CD4-positive, CD25-positive, alpha-beta regulatory T cell (primary cell): ENCODE measurements at places on chromosomes 6 and 20. TPM values are rescaled to one million over a fixed set of nuclear protein-coding genes. Genes with fewer than 3 reads are reported as not detected.

Gene CLPSL1
- not detected for total RNA-seq

GRCh38 chr20:61951695-61952533 lies 113.8 kb downstream of the TAF4 start:
- H3K36me3 ChIP-seq = no peaks in the 10 kb centered on the region
- no peaks in the 10 kb centered on the region for H3K27me3 ChIP-seq
- H3K27ac ChIP-seq = no peak overlapping the region
- H3K4me3 ChIP-seq = no peak overlapping the region
- H3K4me1 ChIP-seq = no peaks in the 10 kb centered on the region
- DNase-seq = no peak

Gene SGK2
- 1.7 TPM for total RNA-seq

DNA sequence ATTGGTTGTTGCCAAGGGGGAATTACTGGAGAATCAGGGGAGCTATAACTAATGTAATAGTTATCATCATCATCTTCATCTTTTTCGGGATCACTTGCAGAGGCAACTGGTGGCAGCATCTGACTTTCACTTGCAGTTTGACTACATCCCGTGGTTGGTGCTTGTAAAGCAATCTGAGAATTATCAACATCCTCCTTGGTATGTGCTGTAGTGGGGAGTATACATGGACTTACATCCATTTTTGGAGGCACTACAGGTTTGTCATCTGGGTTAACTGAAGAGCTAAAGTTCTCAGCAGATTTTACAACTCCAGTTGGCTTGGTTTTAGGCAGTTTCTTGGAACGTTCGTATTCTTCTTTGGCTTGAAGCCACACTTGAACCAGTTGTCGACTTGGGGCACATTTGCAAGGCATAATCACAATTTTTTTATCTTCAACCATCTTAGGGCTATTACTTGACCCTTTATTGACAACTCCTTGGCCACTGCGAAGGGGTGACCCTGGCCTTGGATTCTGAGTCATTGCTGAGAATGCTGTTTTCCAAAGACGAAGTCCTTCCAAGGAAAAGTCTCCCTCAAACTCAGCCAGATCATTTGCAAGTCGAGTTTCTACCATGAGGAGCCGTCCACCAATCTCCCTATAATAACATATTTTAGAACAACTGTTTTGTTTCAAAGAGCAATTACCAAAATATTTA lies 115.5 kb downstream of the REV3L start:
- no peaks in the 10 kb centered on the region for H3K4me1 ChIP-seq
- peaks cover 5% of the 10 kb centered on the region for H3K36me3 ChIP-seq
- no peaks in the 10 kb centered on the region for H3K27me3 ChIP-seq
- no peak for DNase-seq

- H3K4me1 ChIP-seq = peaks cover 73% of the 10 kb centered on the region
- no peak for DNase-seq
- H3K36me3 ChIP-seq = peaks cover 50% of the 10 kb centered on the region
- H3K4me3 ChIP-seq = peak overlapping the region; percentile 87
- peak overlapping the region; percentile 90 for H3K27ac ChIP-seq
- no peaks in the 10 kb centered on the region for H3K27me3 ChIP-seq
Observed at GRCh38 chr20:53579581-53580375, 13.9 kb downstream of the ZNF217 start.

Gene WFDC12
- total RNA-seq = not detected

Gene CALHM5
- total RNA-seq = 0.10 TPM

Gene OR2J1
- not detected for total RNA-seq

Gene RIPOR2
- 364 TPM for total RNA-seq

Gene PLCB4
- total RNA-seq = 0.94 TPM

- H3K36me3 ChIP-seq = no peaks in the 10 kb centered on the region
- H3K4me3 ChIP-seq = no peak overlapping the region
- no peak for DNase-seq
- H3K4me1 ChIP-seq = no peaks in the 10 kb centered on the region
Observed at GRCh38 chr20:63115651-63116411, 100.1 kb downstream of the YTHDF1 start.

Gene PKIB
- 0.62 TPM for total RNA-seq

Gene HTR1E
- not detected for total RNA-seq

Gene TP53TG5
- total RNA-seq = not detected

Gene PSMA7
- total RNA-seq = 172 TPM

Gene COL21A1
- total RNA-seq = not detected

GRCh38 chr20:25723975-25724374 lies 27.3 kb upstream of the ZNF337 start:
- no peaks in the 10 kb centered on the region for H3K36me3 ChIP-seq
- peaks cover 6% of the 10 kb centered on the region for H3K4me1 ChIP-seq

Gene DCDC2
- total RNA-seq = not detected

DNA sequence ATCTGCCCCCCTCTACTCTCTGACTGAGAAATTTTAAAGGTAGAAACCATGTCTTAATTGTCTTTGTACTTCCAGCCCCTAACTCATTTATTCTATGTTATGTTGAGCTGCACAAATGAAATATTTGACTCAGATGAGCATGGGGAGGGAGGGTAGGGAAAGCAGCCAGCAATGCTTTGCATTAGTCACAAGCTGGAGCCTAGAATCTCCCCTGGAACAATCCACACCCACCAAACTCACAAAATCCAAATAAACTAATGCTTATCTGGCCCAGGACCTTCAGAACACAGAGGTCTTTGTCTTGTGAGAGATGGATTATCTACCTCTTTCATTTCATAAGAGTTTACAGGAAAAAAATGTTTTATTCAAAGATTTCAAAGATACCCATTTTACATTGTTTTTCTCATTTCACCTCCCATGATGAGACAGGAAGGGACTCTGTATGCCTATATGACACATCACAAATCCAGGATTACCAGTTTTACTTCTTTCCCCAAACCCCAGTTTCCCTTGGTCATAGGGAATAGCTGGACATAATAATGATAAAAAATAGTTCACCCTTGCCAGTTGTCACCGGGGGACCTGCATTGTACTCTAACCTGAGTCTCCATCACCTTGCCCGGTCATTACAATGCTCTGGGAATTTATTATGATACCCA lies 466.9 kb downstream of the KIF16B start:
- no peak overlapping the region for H3K4me3 ChIP-seq
- no peak overlapping the region for H3K27ac ChIP-seq
- DNase-seq = no peak
- no peaks in the 10 kb centered on the region for H3K27me3 ChIP-seq
- no peaks in the 10 kb centered on the region for H3K4me1 ChIP-seq

DNA sequence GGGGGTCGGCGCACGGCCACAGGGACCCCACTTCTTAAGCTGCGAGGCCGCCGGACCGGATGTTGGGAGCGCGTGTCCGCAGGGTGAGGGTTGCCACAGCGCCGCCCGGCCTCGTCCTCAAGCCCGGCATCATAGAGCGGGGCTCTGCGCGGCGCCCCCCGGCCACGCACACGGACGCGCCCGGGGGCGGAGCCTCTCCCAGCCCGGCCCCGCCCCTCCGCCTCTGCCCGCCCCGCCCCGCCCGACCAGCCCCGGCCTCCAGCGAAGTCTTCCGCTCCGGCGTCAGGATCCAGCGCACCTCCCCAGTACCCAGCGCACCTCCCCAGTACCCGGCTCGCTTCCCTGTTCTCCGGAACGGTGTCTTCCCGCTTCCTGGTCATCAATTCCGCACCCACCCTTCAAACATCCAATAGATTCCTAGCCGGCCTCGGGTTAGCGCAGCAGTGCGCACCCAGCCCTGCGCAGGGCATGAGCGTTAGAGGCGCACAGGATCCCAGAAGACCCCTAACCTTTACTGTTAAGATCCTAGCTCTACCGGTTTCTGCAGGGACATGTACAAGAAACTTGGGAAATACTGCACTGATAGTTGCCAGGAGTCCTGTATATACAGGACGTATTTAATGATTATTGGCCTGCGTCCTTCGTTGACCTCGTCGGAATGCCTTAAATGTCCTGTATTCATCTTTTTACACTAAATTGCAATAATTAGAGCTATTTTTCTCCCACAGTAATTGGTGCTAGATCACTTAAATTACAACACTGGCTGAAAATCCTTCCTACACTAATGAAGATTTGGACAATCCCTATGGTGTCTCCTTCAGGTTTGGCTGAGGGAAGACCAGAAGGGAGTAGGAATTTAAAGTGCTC lies 535 bp upstream of the DNAAF9 start:
- peak overlapping the region; percentile 97 for H3K4me3 ChIP-seq
- H3K36me3 ChIP-seq = no peaks in the 10 kb centered on the region
- H3K27me3 ChIP-seq = no peaks in the 10 kb centered on the region
- peak overlapping the region; percentile 81 for H3K27ac ChIP-seq
- DNase-seq = peak; percentile 82

DNA sequence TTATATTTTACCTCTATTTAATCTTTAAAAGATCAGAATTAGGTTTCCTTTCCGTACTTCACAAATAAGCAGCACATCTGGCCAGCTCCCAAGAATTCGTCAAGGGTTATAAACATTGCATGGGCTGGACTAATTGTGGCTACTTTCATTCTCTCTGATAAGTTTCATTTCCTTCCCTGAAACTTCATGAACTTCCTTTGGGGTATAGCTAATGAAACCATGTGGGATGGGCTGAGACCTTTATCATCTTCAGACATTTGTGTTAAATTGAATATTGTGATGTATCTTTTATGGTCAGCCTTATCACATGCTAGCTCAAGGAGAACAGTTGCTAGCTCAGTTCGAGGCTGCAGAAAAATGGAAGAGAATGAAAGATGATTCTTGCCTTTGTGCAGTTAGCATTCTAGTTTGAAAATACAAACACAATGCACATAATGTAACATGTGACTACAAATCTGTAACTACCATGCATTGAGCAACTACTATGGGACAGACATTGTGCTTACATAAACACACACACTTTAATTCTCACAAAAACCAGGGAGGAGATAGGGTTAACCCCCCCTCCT lies 1.7 kb upstream of the GMPR start:
- H3K27ac ChIP-seq = no peak overlapping the region
- H3K4me3 ChIP-seq = peak overlapping the region; percentile 32
- DNase-seq = no peak
- no peaks in the 10 kb centered on the region for H3K36me3 ChIP-seq

Gene HINT3
- total RNA-seq = 11.6 TPM

GRCh38 chr20:44154521-44155001 lies 32.4 kb downstream of the JPH2 start:
- no peaks in the 10 kb centered on the region for H3K4me1 ChIP-seq
- no peak overlapping the region for H3K4me3 ChIP-seq
- DNase-seq = no peak
- H3K27ac ChIP-seq = no peak overlapping the region
- H3K36me3 ChIP-seq = no peaks in the 10 kb centered on the region

DNA sequence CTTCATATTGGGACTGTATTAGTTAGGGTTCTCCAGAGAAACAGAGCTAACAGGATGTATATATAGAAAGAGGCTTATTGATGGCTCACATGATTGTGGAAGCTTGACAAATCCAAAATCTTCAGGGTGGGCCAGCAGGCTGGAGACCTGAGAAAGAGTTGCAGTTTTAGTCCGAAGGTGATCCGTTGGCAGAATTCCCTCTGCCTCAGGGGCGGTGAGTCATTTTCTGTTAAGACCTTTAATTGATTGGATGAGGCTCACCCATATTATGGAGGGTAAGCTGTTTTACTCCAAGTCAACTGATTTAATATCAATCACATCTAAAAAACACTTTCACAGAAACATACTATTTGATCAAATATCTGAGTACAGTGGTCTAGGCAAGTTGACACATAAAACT lies 113.6 kb downstream of the FLRT3 start:
- H3K36me3 ChIP-seq = no peaks in the 10 kb centered on the region
- no peaks in the 10 kb centered on the region for H3K4me1 ChIP-seq
- H3K4me3 ChIP-seq = no peak overlapping the region
- H3K27ac ChIP-seq = no peak overlapping the region
- DNase-seq = no peak

GRCh38 chr6:156984178-156984738 lies 207.1 kb downstream of the ARID1B start:
- H3K4me3 ChIP-seq = no peak overlapping the region
- H3K27me3 ChIP-seq = no peaks in the 10 kb centered on the region
- H3K36me3 ChIP-seq = no peaks in the 10 kb centered on the region
- H3K4me1 ChIP-seq = peaks cover 27% of the 10 kb centered on the region

GRCh38 chr6:161418463-161418945 lies 144.6 kb upstream of the AGPAT4 start:
- no peak overlapping the region for H3K27ac ChIP-seq
- DNase-seq = peak; percentile 26
- H3K4me3 ChIP-seq = no peak overlapping the region
- H3K4me1 ChIP-seq = no peaks in the 10 kb centered on the region

Gene CUTA
- total RNA-seq = 202 TPM

GRCh38 chr6:156809446-156810178 lies 32.4 kb downstream of the ARID1B start:
- H3K27me3 ChIP-seq = no peaks in the 10 kb centered on the region
- peaks cover 6% of the 10 kb centered on the region for H3K36me3 ChIP-seq
- peaks cover 36% of the 10 kb centered on the region for H3K4me1 ChIP-seq
- H3K4me3 ChIP-seq = no peak overlapping the region

Gene KCNG1
- not detected for total RNA-seq

Gene TCF15
- total RNA-seq = not detected

DNA sequence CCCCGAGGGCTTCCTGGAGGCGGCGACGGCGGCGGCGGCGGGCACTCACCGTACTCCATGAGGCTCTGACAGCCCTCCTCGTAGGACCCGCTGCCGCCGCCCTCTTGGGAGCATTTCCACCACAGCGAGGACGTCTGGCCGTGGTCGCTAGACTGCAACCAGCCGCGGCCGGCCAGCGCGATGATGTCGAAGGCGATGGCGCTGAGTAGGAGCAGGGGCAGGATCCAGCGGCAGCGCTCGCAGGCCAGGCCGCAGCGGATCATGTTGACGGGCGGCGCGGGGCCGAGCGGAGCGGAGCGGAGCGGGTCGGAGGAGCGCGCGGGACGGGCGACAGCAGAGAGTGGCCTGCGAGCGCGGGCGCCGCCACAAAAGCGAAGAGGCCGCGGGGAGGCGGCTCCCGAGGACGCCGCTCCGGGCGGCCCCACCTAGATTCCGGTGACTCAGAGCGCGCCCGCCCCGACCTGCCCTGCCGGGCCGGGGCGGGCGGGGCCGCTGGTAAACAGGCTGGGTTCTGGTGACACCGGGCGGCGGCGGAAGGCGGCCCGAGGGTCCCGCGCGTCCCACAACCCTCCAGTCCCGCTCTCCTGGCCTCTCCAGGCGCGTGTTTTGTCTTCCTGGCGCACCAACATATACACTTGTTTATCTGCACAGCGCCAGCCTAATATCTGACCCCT lies at the start of gene PERP:
PERP (minus strand) TSS at position 342 of the 674 bp plus-strand sequence; CDS start at position 263, 79 bp downstream.
- peaks cover 22% of the 10 kb centered on the region for H3K4me1 ChIP-seq
- H3K27me3 ChIP-seq = peaks cover 7% of the 10 kb centered on the region
- H3K27ac ChIP-seq = peak within 1 kb of the TSS; percentile 1
- peak within 1 kb of the TSS; percentile 69 for H3K4me3 ChIP-seq
- peak; percentile 56 for DNase-seq

- H3K36me3 ChIP-seq = no peaks in the 10 kb centered on the region
- H3K27me3 ChIP-seq = no peaks in the 10 kb centered on the region
- no peak for DNase-seq
- H3K4me3 ChIP-seq = no peak overlapping the region
- H3K27ac ChIP-seq = no peak overlapping the region
- no peaks in the 10 kb centered on the region for H3K4me1 ChIP-seq
Observed at GRCh38 chr6:151082079-151082478, 157.7 kb upstream of the AKAP12 start.

Gene RMND1
- 10.4 TPM for total RNA-seq

- no peaks in the 10 kb centered on the region for H3K36me3 ChIP-seq
- H3K4me1 ChIP-seq = peaks cover 40% of the 10 kb centered on the region
- peak; percentile 49 for DNase-seq
- H3K27me3 ChIP-seq = peaks cover 20% of the 10 kb centered on the region
- peak overlapping the region; percentile 89 for H3K4me3 ChIP-seq
Observed at GRCh38 chr6:21589352-21590345, 3.9 kb upstream of the SOX4 start.
